BE2C (cell line): ENCODE measurements at places on chromosomes 1 and 21.

GRCh38 chr21:44527983-44528633 is 11.9 kb downstream of the KRTAP10-1 start:
- DNase-seq = peak; percentile 4

GRCh38 chr1:3035563-3036446 is 14.5 kb downstream of the ACTRT2 start:
- DNase-seq = no peak

DNA sequence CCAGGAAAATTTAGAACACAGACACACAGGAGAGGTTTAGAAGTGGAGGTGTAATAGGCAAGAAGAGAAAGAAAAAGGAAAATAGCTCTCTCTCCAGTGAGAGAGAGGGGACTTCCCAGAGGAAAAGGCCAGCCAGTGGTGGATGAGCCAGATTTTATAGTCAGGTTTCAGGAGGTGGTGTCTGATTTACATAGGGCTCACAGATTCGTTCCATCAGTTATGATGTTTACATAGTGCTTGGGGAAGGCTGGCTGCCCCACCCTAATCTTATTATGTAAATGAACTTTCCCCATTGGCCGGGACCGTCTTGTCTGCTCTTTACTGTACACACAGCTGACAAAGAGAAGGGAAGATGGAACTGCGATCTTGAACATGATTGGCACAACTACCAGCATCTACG is 797.3 kb downstream of the PLA2G4A start:
- DNase-seq = peak; percentile 75

- peak; percentile 74 for DNase-seq
Observed at GRCh38 chr1:242477944-242478343, 46.6 kb downstream of the PLD5 start.

DNA sequence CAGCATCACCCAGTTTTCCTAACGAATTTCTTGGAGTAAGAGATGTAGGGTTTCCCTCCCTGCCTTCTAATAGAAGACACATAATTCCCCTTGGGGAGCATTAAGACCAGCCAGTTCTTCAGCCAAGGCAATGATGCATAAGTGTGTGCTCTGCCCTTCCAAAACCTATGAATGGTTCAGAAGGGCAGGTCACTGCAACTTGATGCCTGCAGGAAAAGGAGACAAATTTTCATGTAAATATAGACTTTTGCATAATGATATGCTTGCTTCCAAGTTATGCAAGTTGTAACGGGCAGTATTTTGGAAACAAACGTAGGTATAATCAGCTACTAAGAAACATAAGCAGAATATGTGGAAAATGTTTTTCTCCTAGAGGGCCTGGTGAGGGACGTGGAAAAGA is 31.6 kb downstream of the PTGS2 start:
- DNase-seq = no peak
